HepG2 (cell line): ENCODE measurements at places on chromosomes 13 and 19.

DNA sequence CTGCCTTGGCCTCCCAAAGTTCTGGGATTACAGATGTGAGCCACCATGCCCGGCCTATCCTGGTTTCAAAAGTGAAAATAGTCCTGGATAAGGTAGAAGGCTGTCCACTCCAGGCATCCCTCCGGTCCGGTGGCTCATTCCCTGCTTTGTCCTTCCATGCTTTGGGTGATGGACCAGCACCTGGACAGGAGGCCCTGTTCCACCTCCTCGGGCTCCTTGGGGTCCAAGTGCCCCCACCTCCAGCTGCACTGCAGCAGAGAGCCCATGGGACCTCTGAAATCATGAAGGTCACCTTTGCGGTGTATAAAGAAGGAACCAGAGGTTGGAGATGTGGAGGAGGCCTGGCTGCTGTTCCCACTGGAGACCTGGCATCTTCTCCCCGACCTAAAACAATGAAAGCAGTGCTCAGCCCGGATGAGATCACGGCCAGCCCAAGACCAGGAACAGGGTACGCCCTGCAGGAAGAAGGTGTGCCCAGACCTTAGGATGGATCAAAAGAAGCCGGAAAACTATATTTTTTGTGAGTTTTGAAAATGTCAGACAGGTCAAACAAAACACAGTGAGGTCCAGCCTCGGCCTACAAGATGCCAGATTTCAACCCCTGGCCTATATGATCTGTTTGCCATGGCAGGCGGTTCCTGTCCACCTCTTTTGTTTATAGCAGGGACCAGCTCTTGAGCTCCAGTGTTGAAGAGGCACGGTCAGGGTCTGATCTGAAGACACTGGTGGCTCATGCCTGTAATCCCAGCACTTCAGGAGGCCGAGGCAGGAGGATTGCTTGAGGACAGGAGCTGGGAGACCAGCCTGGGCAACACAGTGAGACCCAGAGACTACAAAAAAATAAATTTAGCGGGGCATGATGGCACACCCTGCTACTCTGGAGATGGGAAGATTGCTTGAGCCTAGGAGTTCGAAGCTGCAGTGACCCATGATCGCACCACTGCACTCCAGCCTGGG is 5.8 kb downstream of the LSR start:
- no peak for DNase-seq

DNA sequence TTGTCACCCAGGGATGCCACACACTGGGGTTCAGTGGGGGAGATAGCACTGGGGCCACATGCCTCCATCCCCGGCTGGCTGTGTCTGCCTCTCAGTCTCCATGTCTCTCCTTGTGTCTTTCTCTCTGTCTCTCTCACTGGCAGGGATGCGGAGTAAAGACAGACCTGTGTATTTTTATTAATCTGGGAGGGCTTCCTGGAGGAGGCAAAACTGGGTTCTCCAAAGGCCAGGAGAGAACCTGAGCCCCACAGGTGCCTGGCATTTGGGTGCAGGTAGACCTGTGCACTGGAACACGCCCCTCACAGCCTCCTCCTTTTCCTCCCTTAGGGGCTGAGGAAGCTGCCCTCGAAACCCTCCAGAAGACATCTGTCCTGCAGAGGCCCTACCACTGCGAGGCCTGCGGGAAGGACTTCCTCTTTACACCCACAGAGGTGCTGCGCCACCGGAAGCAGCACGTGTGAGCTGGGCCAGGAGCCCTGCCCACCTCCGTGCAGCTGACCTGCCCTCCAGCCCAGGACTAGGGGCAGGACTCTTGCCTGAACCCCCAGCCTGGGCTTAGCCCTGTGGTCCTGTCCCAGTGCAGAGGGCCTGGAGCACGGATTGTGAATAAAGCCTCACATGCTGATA is 32.7 kb downstream of the DHX34 start:
- no peak for DNase-seq

- no peak for DNase-seq
These were observed 1060.4 kb downstream of the EFNB2 start for GRCh38 chr13:105474983-105475610.

DNA sequence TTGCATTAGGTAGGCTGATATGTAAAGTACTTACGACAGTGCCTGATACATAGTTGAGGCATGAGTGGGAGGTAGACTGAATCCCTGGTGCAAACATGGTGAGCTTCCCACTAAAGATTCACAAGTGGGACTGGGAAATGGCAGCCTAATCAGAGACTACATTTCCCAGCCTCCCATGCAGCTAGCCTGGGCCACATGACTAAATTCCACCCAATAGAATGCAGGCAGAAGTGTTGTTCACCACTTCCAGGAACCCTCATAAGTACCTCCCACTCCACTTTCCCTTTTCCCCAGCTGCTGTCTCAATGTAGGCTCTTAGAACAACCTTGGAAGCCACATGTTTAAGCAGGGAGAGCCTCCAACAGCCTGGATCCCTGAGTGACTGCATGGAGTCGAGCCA is 104.9 kb downstream of the CACNA1A start:
- peak; percentile 2 for DNase-seq

DNA sequence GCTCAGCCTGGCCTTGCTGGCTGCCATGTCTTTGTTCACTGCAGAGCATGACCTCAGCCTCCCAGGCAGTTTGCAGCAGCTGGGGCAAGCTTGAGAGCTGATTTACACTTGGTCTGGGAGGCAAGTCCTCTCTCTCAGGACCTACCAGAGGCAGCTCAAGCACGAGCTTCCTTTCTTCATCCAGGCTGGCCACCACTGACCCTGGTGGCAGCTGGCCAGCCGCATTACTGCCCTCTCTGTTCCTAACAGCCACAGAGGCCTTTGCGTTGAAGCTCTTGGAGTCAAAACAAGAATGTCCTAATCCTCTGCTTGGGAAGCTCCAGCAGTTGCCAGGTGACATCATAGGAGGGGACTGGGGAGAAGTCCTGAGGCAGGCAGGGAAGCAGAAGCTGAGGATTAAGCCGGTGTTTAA is 85.7 kb downstream of the NUFIP1 start:
- no peak for DNase-seq

GRCh38 chr13:59545007-59545406 is 618.7 kb downstream of the DIAPH3 start:
- no peak for DNase-seq

- no peak for DNase-seq
These were observed 32.5 kb upstream of the NDFIP2 start for GRCh38 chr13:79448413-79448812.

DNA sequence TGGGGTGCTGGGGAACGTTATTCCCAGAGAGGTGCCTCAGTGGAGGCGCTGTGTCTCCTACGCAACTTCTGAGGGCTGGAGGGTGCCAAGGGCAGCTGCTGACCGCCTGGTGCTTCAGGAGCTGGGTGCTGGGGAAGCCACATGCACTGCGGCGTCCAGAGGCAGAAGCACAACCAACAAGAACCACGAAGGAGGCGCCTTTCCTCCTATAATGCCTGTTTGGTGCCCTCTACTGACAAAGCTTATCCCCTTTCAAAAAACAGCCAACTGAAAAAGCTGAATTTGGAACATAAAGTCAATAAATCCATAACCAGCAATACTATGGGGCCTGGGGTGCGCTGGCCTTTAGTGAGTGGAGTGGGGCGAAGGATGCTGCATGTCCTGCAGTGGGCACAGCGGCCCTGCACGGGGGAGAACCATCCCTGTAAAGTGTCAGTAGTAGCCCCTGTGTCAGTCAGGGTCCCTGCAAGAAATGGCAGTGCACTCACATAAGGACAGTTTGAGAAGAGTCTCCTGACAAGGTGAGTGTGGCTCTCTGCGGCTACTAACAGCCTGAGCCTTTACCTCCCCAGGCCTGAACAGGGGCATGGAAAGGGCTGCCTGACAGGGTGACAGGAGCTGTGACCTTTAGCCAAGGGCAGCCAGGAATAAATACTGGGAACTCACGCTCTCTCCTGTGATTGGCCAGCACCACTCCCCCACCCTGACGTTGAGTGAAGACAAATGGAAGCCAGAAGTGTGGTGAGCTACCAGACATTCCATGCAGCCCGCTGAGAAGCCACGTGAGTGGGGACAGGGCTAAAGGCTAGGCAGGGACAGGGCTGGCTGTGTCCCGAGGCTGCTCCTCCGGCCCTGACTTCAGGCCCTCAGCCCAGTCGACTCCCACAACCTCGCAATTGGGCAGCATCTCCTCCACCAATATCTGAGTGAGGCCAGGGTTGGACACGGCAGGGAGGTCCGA is 4.5 kb upstream of the B3GNT8 start:
- peak; percentile 24 for DNase-seq

DNA sequence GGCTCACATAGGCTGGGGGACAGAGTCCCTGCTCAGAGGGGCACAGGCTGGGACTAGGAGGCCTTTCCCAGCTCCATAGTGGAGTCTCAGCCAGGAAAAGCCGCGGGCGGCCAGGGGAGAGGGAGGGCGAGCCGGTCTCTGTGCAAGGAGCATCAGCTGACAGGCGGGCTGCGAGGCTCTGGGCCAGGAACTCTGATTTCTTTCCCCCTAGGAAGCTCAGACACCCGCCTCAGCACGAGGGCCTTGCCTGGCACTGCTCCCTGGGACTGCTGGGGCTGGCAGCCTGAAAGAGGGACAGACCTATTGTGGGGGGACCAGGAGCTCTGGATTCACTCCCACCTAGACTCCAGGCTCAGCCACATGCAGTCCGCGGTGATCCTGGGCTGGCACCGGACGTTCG is 2.2 kb upstream of the PLK5 start:
- no peak for DNase-seq

DNA sequence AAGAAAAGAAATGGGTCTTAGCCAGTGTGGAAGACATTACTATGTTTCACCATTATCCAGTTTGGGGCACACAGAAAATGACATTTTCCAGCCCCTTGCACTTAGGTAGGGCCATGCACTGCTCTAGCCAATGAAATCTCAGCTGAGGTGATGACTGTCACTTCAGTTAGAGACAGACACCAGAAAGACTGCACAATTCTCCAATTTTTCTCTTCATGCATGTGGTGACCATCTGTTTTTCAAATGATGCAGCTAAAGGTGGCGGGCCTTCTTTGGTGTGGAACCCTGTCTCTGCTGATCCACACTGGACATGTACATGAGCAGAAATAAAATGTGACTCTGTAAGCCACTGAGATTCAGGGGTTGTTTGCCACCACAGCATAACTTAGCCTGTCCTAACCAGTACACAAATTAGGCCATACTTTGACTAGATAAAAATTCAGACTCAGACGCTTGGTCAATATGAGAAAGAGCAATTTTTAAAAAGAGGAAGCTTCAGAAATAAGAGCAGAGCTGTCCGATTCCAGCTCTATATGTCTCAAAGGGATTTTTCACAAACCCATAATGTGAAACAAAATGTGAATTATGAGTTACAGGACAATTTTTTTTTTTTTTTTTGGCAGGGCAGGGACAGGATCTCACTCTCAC is 6.7 kb downstream of the ZNF565 start:
- no peak for DNase-seq

- peak; percentile 35 for DNase-seq
These were observed 29.8 kb downstream of the CERS1 start for GRCh38 chr19:18865973-18866799.

DNA sequence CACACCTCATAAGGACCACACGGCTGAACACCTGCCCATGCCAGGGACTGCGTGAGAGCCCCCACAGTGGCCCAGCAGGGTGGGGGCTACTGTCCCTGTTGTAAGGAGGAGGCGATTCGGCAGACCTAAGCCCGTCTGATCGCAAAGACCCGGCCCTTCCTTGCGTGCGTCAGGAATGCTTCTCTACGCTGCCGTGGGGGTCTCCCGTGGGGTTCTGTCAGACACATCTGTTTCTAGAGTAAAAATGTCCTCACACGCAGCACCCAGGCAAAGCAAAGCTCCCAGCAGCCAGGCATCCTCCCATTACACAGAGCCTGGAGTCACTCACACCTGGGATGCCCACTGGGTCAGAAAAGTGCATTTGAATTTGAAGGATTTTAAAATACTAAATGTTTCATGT is 147.7 kb upstream of the SOX1 start:
- no peak for DNase-seq

- DNase-seq, result no peak
These were observed 830.9 kb upstream of the PCDH20 start for GRCh38 chr13:62246581-62246980.

- DNase-seq, result peak; percentile 52
These were observed 14.9 kb downstream of the LAIR2 start for GRCh38 chr19:54517483-54517882.

GRCh38 chr13:46580362-46580839 is 27.4 kb downstream of the LRCH1 start:
- DNase-seq, result no peak

- no peak for DNase-seq
These were observed 13.3 kb downstream of the IFT88 start for GRCh38 chr13:20580257-20580656.

DNA sequence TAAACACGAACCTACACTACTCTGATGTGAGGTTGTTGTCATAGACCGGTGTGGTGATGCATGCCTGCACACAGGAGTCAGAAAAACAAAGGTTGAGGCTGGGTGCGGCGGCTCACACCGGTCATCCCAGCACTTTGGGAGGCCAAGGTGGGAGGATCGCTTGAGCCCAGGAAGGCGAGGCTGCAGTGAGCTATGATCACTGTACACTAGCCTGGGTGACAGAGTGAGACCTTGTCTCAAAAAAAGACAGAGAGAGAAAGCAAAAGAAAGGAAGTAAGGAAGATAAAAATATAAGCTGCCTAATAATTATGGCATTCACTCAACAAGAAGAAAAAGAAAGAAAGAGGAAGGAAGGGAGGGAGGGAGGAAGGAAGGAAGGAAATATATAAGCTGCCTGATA is 9.3 kb downstream of the GP6 start:
- DNase-seq, result no peak

DNA sequence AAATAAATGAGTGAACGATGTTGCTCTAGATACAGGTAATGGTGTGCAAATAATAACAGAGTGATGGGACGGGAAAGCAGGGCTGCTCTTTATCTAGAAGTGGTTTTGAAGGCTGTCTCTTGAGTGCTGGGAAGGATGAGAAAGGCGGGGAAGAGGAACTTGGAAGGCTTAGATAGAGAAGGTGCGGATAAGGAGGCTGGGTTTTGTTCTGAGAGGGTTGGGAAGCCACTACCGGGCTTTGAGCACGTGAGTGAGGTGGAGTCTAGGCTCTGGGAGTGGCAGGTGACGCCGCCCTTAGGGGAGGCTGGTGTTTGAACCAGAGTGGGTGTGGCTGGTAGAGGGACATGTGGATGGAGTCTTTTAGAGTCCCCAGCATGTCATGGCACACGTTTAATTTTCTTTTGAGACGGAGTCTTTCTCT is 811 bp downstream of the ARMC6 start:
- DNase-seq, result peak; percentile 81

- DNase-seq, result no peak
These were observed 67.8 kb upstream of the ARHGEF7 start for GRCh38 chr13:111047326-111047725.

DNA sequence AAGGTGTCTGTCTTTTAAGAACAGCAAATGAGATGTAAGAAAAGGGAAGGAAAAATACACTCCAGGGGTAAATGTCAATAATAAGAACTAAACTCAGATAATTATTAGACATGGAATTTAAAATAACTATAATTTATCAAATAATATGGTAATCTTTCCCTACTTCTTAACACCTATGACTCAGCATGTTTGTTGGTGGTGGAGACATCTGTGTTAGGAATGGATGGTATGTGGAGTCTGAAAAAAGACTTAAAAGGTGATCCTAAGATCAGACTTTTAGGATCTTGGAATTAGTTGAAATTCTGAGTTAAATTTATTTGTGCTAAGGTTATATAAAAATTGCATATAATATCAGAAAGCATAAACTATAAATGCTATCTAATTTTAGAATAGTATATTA is 915.1 kb downstream of the SLITRK5 start:
- no peak for DNase-seq

GRCh38 chr13:30968846-30969245 is 36.4 kb downstream of the TEX26 start:
- no peak for DNase-seq
